CD14-positive monocyte (primary cell): ENCODE measurements at places on chromosomes 16 and 17.

- DNase-seq, result no peak
- H3K4me1 ChIP-seq, result no peaks in the 10 kb centered on the region
- H3K4me3 ChIP-seq, result no peak overlapping the region
- H3K36me3 ChIP-seq, result no peaks in the 10 kb centered on the region
- H3K27ac ChIP-seq, result no peak overlapping the region
Observed at GRCh38 chr16:13866073-13866472, 53.9 kb upstream of the ERCC4 start.

DNA sequence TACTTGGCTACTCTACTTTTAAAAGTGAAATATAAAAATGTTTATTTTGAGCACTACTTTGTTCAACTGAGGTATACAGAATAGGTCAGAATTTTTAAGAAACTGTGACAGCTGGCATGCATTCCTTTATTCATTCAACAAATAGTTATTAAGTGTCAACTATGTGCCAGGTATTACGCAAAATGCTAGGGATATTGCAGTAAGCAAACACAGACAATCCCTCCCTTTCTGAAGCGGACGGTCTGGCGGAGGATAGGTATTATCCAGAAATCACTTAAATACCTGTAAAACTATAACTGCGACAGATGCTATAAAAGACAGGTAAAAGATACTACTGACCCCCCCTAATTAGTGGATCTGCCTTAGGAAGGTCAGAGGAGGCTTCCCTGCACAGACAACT lies 26.1 kb downstream of the METTL16 start:
- no peak overlapping the region for H3K27ac ChIP-seq
- no peaks in the 10 kb centered on the region for H3K27me3 ChIP-seq
- H3K4me3 ChIP-seq, result peak overlapping the region; percentile 51
- peaks cover 26% of the 10 kb centered on the region for H3K4me1 ChIP-seq
- no peak for DNase-seq

GRCh38 chr17:30275911-30276310 lies 15.8 kb downstream of the BLMH start:
- no peak overlapping the region for H3K27ac ChIP-seq
- peaks cover 94% of the 10 kb centered on the region for H3K36me3 ChIP-seq
- no peaks in the 10 kb centered on the region for H3K4me1 ChIP-seq
- DNase-seq, result no peak

DNA sequence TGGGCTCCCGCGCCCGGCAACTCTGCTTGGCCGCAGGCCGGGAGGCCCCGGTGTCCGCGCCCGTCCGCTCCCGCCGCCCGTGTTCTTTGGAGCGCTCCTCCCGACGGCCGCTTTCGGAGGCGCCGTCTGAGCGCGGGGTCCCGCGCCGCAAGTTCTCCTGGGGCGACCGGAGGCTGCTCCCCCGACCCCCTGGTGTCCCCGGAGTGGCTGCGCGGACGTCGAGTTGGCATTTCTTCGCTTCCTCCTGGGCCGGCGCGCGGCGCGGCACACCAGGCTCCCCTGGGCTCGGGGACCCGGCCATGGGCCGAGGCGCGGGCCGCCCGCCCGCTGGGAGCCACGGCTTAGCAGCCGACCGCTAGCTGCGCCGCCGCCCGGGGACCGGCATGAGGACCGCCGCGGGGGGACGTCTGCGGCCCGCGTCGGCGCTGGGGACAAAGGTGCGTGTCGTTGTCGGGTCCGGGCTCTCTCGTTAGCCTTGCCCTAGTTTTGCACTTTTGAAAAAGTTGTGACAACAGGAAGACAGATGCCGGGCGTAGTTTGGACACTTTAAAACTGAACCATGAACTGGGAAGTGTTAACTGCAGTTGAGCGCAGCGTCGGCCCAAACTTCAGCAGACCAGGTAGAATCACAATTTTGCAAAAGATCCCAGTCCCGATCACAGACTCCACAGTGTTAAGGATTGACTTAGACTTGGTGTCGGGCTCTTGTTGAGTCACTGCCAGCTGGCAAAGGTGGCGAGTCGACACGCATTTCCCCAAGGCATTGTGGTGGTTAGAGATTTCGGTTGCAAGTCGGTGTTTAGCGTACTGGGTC lies 700 bp downstream of the UBN1 start:
- H3K27me3 ChIP-seq, result no peaks in the 10 kb centered on the region
- peak overlapping the region; percentile 97 for H3K27ac ChIP-seq
- H3K4me1 ChIP-seq, result peaks cover 59% of the 10 kb centered on the region
- peaks cover 32% of the 10 kb centered on the region for H3K36me3 ChIP-seq
- DNase-seq, result peak; percentile 64

DNA sequence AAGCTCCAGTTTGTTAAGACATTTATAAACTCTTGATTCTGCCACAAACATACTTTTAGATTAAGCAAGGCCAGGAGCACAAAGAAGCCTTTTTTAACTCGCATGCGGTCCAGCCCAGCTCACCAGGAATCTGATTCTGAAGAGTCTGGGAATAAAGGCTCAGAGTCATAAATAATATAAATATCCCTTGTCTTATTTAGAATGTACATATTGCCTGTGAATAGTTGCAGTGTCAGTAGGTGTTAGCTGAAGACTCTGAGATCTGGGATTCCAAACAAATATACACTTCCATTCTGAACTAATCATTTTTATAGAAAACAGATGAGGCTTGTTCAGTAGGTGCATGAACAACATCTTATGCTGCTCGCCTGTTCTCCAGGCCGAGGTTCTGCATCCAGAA lies 59.1 kb upstream of the ELAC2 start:
- H3K27me3 ChIP-seq, result no peaks in the 10 kb centered on the region
- no peak for DNase-seq
- no peaks in the 10 kb centered on the region for H3K36me3 ChIP-seq

GRCh38 chr17:8857919-8858318 lies 9.6 kb downstream of the PIK3R6 start:
- H3K36me3 ChIP-seq, result peaks cover 28% of the 10 kb centered on the region
- H3K27me3 ChIP-seq, result no peaks in the 10 kb centered on the region
- peaks cover 59% of the 10 kb centered on the region for H3K4me1 ChIP-seq
- H3K4me3 ChIP-seq, result no peak overlapping the region
- DNase-seq, result no peak

DNA sequence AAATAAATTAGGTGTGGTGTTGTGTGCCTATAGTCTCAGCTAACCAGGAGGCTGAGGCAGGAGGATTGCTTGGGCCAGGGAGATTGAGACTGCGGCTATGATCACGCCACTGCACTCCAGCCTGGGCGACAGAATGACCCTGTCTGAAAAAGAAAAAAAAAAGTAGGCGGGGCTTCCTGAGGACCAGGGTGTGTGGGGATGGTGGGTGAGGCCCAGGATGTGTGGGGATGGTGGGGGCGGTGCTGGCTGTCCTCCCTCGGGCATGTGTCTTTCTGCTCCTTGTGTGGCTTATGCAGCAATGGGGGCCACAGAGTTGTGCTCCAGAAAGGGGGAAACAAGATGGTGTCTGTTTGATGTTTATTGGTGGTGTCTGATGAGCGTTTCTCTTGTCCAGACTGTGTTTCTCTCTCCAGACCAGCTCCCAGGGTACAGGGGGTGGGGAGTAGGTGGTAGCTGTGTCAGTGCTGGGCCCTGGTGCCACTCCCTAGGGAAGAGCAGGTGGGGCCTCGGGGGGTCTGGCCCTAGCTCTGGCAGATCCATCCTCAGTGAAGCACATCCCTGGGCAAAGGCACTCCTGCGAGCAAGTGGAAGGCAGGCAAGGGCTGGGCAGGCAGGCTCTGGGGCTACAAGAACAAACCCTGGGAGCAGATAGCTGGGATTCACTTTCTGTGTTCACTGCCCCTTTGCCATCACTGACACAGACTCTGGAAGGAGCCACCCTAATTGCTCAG lies 2.3 kb downstream of the LCAT start:
- H3K36me3 ChIP-seq, result peaks cover 44% of the 10 kb centered on the region
- H3K27ac ChIP-seq, result no peak overlapping the region
- H3K4me3 ChIP-seq, result no peak overlapping the region
- H3K4me1 ChIP-seq, result peaks cover 24% of the 10 kb centered on the region
- no peak for DNase-seq
- H3K27me3 ChIP-seq, result no peaks in the 10 kb centered on the region

GRCh38 chr16:86584726-86585721 lies 6.7 kb downstream of the FOXL1 start:
- DNase-seq, result no peak
- no peaks in the 10 kb centered on the region for H3K36me3 ChIP-seq
- peaks cover 17% of the 10 kb centered on the region for H3K27me3 ChIP-seq
- no peak overlapping the region for H3K27ac ChIP-seq
- H3K4me1 ChIP-seq, result no peaks in the 10 kb centered on the region

- DNase-seq, result no peak
- no peak within 1 kb of the TSS for H3K4me3 ChIP-seq
- H3K36me3 ChIP-seq, result no peaks in the 10 kb centered on the region
- H3K4me1 ChIP-seq, result peaks cover 12% of the 10 kb centered on the region
Observed at GRCh38 chr16:23182679-23183542, at the start of gene SCNN1G. SCNN1G (plus strand) TSS chr16:23182745; CDS start chr16:23186272, 3,527 bp downstream.

- DNase-seq, result no peak
- H3K4me3 ChIP-seq, result no peak overlapping the region
- H3K4me1 ChIP-seq, result peaks cover 19% of the 10 kb centered on the region
Observed at GRCh38 chr17:76137001-76137350, 4.1 kb downstream of the FOXJ1 start.

DNA sequence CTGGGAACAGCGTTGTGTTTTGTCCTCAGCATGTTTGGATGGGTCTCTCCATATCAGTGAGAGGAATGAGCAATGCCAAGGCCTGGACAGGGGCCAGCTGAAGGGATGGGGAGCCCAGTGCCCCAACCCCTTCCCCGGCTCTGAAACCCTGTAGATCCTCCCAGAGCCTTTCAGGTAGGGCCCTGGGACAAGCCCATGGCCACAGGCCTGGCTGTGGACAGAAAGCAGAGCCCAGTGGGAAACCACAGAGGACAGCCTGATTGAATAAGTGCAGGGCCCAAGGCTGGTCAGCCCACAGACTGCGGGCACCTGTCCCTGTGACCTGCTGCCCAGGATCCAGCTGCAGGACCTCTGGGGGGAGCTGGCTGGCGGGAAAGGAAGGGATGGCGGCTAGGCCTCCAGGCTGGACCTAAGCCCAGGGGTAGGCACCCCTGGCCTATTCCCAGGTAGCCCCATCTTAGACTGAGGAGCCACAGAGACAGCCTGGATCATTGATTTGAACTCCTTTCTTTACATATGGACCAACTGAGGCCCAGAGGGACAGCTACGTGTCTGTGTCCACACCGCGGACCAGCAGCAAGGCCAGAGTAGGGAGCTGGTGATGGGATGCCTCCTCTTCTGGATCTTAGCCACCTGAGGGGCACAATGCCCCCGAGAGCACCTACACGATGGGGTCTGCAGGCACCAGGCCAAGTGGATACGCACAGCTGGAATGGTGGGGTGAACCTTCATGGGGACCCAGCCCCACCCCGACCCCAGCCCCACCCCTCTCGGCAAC lies 1.3 kb downstream of the CCDC102A start:
- H3K27ac ChIP-seq, result no peak overlapping the region
- H3K27me3 ChIP-seq, result peaks cover 26% of the 10 kb centered on the region
- H3K4me1 ChIP-seq, result peaks cover 55% of the 10 kb centered on the region

DNA sequence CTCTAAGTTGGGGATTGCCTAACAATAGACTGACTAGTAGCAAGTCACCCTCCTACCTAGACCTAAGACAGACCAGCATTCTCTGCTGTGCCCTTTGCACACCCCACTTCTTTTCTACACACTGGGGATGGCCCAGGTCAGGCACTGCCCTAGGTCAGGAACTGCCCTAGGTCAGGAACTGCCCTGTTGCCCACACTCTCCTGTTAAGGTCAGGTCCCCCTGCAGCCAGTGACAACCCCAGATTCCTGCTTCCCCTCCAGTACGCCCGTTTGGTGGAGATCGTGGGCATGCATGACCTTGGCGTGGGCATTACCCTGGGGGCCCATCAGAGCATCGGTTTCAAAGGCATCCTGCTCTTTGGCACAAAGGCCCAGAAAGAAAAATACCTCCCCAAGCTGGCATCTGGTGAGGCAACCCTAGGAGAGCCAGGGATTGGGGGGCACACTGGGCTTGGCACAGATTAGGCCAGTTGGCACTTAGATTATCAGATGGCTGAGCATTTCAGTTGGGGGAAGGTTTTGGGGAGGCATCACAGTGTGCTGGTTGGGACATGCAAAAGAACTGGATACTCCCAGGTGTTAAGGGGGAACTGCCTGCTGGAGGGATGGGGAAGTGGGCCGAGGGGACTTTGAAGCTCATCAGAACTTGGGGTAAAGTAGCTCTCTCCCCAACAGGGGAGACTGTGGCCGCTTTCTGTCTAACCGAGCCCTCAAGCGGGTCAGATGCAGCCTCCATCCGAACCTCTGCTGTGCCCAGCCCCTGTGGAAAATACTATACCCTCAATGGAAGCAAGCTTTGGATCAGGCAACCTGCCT lies 1.7 kb downstream of the ACADVL start:
- H3K27me3 ChIP-seq, result no peaks in the 10 kb centered on the region
- peaks cover 51% of the 10 kb centered on the region for H3K36me3 ChIP-seq
- H3K27ac ChIP-seq, result peak overlapping the region; percentile 0
- no peak overlapping the region for H3K4me3 ChIP-seq

DNA sequence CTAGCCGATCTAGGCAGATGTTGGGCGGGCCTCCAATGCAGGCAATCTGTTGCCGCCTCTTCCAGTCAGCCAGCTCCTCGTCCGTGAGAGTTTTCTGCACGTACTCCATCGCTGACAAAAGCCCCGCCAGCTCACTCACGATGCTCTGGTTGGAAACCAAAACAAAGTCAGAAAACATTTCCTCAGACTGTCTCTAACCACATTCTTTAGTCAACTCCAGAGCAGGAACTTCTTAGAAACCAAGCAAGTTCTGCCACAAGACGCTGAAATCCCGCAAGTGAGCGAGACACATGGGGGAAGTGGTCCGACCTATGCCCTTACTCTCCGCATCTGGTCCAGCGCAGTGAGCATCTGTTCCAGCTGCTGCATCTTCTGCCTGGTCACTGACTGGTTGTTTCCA lies 49.1 kb downstream of the STAT5A start:
- no peak overlapping the region for H3K4me3 ChIP-seq
- peak overlapping the region; percentile 8 for H3K27ac ChIP-seq
- H3K27me3 ChIP-seq, result no peaks in the 10 kb centered on the region

GRCh38 chr17:66423056-66423955 lies 120.9 kb downstream of the PRKCA start:
- no peaks in the 10 kb centered on the region for H3K27me3 ChIP-seq
- H3K27ac ChIP-seq, result no peak overlapping the region
- DNase-seq, result no peak
- no peaks in the 10 kb centered on the region for H3K36me3 ChIP-seq
- H3K4me3 ChIP-seq, result no peak overlapping the region

- no peak overlapping the region for H3K27ac ChIP-seq
- no peaks in the 10 kb centered on the region for H3K36me3 ChIP-seq
- H3K27me3 ChIP-seq, result no peaks in the 10 kb centered on the region
- H3K4me1 ChIP-seq, result no peaks in the 10 kb centered on the region
Observed at GRCh38 chr16:84334058-84334457, 34.3 kb upstream of the ATP2C2 start.
